ENCODE measurements at places on chromosomes 3 and 15.
A peak's percentile ranks its signal among the peaks of the same experiment; 100 is the strongest.

DNA sequence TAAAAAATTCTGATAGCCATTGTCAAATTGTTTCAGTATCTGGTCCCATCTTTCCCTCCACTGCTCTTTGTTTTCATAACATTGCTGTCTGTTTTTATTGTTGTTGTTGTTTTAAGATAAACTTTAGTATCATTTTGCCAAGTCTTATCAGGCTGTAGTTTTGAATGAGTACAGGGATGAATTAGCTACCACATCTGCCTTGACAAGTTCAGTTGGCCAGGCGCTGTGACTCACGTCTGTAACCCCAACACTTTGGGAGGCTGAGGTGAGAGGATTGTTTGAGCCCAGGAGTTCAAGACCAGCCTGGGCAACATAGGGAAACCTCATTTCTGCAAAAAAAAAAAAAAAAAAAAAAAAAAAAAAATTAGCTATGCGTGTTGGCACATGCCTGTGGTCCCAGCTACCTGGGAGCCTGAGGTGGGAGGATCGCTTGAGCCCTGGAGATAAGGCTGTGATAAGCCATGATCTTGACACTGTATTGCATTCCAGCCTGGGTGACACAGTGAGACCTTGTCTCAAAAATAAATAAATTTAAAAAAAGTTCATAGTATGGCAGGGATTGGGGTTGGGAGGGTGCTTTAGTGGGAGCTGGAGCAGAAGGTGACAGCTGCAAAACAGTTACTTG lies 8.3 kb upstream of the ANKDD1A start:
- DNase-seq = no peak

GRCh38 chr3:161333696-161334095 lies 37.6 kb downstream of the SPTSSB start:
- DNase-seq = no peak

- DNase-seq = no peak
Observed at GRCh38 chr3:174667386-174667785, 191.7 kb upstream of the NAALADL2 start.

GRCh38 chr3:21750080-21750696 lies 822 bp downstream of the ZNF385D start:
- DNase-seq = no peak

GRCh38 chr3:65778968-65779367 lies 259.8 kb downstream of the MAGI1 start:
- DNase-seq = no peak

DNA sequence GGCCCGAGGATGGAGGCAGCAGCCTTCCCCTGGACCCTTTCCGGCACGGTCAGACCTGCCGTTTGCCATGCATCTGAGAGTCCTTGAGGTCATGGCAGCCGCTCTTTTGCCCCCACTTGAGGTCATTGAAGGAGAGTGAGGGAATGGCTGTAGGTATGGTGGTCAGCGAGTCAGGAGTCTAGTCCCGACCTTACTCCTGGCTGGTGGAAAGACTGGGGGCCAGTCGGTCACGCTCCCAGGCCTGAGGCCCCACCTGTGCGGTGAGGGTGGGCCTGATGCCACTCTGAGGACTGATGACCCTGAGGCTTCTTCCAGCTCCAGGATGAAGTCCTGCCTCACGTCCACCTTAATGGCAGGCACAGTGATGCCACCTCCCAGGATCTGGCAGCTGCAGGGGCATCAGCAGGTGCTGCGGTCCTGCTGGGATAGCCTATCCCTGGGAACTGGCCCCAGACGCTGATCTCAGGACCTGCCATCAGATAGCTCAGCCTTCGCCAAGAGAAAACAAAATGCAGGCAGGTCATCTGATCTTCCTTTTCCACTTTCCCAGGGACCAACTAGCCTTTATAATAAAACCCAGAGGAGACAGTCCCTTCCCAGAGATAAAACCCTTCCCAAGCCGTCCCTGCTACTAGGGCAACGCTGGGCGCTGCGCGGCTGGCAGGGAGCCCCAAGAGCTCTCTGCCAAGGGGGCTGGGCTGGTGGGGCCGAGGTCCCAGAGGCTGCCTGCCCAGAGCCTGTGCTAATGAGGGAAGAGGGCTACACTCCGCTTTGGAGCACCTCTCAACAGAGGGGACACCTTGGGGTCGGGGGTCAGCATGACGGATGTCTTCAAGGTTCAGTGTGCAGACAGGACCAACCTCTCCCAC lies 42.2 kb downstream of the TM2D3 start:
- no peak for DNase-seq

GRCh38 chr3:65596029-65596300 lies 442.8 kb downstream of the MAGI1 start:
- DNase-seq = no peak

- no peak for DNase-seq
Observed at GRCh38 chr3:89685731-89686130, 578.3 kb downstream of the EPHA3 start.

- DNase-seq = peak; percentile 10
Observed at GRCh38 chr3:110664148-110664547, 407.5 kb upstream of the NECTIN3 start.

DNA sequence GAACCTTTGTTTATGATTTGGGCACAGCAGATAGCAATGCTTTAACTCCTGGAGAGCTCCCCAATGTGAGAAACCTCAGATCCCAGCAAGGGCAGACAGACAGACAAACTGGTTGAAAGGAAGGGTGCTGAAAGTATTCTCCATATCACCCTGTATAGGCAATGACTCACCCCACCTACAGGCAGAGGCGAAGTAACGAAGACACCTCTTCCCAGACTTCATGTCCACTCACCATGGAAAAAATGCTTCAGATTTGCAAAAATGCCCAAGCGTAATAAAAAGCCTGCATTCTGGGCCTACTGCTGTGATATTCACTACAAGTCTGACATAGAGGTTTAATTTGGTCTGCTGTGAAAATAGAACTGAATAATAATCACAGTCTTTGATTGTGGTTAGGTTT lies 50.5 kb downstream of the THBS1 start:
- DNase-seq = no peak
